ENCODE measurements at places on chromosomes 2 and 18.
A peak's percentile ranks its signal among the peaks of the same experiment; 100 is the strongest.

GRCh38 chr2:217160103-217160743 lies 300.4 kb upstream of the TNP1 start:
- DNase-seq, result no peak

DNA sequence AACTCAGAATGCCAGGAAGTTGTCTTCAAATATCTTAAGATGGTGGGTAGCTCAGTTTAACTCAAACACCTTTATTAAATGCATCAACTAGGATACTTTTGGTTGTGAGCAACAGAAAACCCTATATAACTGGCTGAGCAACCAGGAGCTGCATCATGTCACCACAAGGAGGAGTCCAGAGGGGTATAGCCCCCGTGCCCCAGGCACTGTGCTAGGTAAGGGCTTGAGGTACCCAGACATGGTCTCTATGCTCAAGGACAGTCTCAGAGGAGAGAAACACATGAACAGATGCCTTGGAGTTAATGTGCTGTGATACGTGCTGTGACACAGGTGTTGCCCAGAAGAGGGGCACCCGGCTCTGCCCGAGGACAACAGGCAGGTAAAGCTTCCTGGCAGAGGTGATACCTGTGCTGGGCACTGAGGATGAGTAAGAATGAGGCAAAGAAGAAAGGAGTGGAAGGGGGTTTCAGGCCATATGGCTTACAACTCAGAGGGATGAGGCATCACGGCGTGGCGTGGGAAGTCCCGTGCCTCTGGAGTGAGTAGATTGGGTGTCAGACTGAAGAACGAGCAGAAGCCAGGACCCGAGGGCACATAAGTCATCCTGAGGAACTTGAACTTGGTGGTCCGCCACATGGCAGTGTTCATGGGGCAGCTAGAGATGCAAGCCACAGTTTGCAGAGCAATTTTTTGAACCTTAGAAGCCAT lies 32.0 kb upstream of the CAB39 start:
- DNase-seq, result no peak

GRCh38 chr18:46421973-46422551 lies 235.0 kb downstream of the LOXHD1 start:
- no peak for DNase-seq

GRCh38 chr2:187580462-187581124 lies 26.4 kb upstream of the TFPI start:
- DNase-seq, result peak; percentile 61

- no peak for DNase-seq
Measured at GRCh38 chr2:70104231-70105111, 17.2 kb downstream of the PCBP1 start.

DNA sequence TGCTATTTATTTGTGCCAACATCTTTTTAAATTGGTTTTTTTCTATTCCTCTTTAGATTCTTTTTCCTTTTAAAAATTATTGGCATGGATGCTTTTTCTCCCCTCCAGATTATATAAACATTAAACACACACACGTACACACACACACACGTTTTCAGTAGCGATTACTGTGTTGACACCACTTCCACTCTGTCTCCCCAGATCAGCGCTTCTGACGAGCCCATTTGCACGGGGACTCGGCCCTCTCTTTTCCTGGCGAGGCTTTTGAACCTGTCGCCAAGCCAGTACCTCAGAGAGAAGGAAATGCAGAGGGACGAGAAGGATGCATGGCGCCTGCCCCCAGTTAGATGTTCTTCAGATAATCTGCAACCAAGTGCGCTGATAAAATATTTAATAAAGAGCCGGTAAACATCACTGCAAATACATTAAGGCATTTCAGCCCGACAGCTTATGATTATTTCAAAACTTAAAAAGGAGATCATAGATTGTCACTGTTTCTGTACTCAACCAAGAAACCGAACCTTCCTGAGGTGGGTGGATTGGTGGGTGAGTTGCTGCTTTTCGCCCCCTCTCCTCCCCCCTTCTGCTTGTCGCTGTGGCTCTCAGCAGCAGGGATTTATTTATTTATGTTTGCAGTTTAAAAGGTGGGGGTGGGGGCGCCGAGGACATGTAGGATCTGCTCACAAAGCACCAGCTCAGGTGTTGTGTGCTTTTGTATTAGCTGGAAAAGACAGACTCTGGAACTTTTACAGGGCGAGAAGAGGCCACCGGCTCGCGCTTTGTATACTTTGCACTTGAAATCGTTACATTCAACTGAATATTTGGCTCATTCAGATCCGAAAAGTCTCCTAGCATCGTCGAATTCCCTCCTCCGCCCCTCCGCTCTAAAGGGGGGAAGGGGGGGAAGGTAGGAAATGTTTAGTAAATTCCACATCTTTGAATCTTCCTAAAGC lies 787 bp upstream of the TBR1 start:
- no peak for DNase-seq

GRCh38 chr2:166485558-166486178 lies 8.4 kb downstream of the SCN7A start:
- no peak for DNase-seq

Data from Panc1 (cell line).